Hematopoietic multipotent progenitor cell (in vitro differentiated cells): ENCODE measurements at places on chromosomes 13 and 19. TPM values are rescaled to one million over a fixed set of nuclear protein-coding genes. Genes with fewer than 3 reads are reported as not detected.

Gene HMGB1
- total RNA-seq = 86.2 TPM

Gene PLIN5
- total RNA-seq = 0.27 TPM

Gene NAPSA
- total RNA-seq = 0.27 TPM

Gene SPACA4
- total RNA-seq = not detected

Gene FFAR2
- total RNA-seq = 0.54 TPM

Gene PRSS57
- 829 TPM for total RNA-seq

Gene MRPL54
- total RNA-seq = 42.0 TPM

Gene FBN3
- total RNA-seq = not detected

Gene NLRP7
- total RNA-seq = not detected

Gene PGLYRP2
- under 0.01 TPM for total RNA-seq
